ENCODE measurements at places on chromosomes 4 and X.

DNA sequence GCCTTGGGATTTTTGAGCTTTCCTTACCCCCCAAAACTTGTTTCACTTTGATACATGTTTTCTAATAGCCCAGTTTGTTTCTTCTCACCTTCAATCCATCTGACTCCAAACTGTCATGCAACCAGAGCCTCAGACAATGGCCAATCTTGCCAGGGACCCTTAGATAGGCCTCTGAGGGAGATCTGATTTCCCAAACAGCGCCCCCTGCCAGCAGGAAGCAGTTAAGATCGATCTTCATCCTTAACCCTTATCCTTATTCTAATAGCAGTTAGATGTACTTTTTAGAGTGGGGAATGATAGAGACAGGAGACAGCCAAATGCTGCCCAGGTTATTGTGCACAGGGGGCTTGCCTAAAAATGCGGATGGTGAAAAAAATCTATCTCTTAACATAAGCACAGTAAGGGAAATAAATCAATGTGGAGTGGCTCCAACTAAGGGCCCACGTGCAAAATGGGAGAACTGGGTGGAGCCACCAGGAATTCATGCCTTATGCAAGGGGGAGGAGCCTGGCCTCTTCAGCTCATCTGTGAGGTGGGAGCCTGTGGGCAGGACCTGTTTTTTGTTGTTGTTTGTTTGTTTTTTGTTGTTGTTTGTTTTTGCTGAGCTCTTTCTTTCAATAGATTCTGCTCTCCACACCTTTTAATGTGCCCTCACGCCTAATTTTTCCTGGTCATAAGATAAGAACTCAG, 833.6 kb upstream of the AGA start:
- DNase-seq = no peak

DNA sequence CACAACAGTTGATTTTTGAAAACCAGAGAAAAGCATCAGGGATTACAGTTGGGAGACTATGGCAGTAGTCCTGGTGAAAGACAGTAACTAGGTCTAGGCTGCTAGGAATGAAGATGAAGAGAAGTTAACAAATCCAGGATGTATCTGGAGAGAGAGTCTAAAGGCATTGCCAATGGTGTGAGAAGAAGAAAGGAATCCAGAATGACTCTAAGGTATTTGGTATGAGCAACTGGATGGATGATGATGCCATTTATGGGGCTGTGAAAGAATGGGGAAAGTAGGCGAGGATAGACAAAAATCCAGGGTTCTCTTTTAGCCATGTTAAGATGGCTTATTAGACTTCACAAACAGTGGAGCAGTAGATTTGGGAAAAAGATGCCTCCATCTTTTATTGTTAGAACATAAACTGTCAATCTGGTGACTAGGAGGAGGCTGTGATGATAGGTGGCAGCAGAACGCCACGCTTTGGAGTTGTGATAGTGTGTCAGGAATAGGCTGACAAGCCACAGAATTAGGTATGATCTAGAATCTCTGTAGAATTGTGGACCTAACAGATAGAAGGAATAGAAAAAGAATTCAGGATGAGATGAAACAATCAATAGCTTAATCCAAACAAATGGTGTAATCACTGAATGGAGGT, 27.3 kb upstream of the JADE1 start:
- peak; percentile 6 for DNase-seq

- no peak for DNase-seq
Measured at GRCh38 chr4:74327762-74328161, 19.5 kb downstream of the EPGN start.

DNA sequence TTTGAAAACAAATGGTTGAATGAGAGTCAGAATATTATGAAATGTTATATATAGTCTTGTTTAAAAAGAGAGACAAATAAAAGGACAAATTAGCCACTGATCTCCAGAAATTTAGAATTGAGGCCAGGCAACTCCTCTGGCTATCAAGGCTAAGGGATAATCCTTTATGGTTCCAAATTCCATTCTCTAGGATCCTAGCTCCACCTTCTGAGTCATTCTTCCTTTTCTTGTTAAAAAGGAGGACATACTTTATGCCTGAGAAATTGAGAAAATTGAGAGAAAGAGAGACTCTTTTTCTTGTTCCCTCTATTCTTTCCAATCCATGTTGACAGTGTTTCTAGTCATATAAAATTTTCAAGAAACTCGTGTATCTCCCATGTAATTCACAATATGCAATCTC, 1299.5 kb downstream of the FSTL5 start:
- DNase-seq = no peak

GRCh38 chrX:136495043-136495442, 2.3 kb upstream of the HTATSF1 start:
- no peak for DNase-seq

- DNase-seq = no peak
Measured at GRCh38 chr4:3349116-3349515, 56.3 kb downstream of the RGS12 start.

- no peak for DNase-seq
Measured at GRCh38 chr4:184824081-184824775, 1.5 kb downstream of the ACSL1 start.

- no peak for DNase-seq
Measured at GRCh38 chrX:117701050-117701449, 415.6 kb downstream of the KLHL13 start.

DNA sequence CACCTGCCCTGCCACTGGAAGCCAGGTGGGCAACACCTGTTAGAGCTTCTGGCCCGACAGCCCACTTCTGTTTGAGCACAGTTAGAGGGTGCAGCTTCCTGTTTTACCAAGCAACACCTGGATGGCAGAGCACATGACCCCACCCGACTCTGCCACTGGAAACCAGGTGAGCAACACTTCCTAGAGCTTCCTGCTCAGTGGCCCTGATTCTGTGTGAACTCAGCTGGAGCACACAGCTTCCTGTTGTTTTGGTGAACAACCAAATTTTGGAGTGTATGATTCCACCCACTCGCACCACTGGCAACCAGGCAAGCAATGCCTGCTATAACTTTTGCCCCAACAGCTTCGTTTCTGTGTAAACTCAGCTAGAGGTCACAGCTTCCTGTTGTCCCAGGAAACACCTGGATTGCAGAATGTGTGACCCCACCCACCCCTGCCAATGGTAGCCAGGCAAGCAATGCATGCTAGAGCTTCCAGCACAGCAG, 163.8 kb upstream of the KLF8 start:
- DNase-seq = no peak

- no peak for DNase-seq
Measured at GRCh38 chr4:186622788-186623464, 67.6 kb upstream of the MTNR1A start.

GRCh38 chrX:103376118-103376978, at the start of gene BEX3:
BEX3 (plus strand) TSS chrX:103376538; CDS start chrX:103377522, 984 bp downstream.
- no peak for DNase-seq

DNA sequence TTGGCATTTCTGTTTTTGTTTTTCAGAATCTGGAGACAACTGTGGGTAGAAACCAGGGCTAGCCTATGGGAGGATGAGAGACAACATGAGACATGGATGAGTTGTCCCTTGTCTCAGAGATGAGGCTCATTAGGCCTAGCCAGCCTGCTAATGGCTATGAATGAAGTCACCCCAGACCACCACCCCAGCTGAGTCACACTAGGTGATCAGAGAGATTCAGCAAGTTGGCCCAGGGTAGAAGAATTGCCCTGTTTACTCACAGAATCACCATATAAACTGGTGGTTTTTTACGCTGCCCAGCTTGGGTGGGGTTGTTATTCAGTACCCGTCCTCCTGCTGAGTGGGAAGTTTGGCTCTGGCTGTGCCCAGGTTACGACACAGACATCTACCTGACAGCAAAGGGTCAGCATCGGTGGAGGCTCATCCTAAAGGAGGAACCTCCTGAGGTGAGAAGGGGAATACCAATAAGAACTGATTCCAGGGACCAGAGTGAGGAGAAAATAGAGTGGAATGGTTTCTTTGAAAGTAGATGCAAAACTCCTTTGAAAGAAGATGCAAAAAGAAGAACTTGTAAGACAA, 17.2 kb upstream of the ARSJ start:
- DNase-seq = no peak

DNA sequence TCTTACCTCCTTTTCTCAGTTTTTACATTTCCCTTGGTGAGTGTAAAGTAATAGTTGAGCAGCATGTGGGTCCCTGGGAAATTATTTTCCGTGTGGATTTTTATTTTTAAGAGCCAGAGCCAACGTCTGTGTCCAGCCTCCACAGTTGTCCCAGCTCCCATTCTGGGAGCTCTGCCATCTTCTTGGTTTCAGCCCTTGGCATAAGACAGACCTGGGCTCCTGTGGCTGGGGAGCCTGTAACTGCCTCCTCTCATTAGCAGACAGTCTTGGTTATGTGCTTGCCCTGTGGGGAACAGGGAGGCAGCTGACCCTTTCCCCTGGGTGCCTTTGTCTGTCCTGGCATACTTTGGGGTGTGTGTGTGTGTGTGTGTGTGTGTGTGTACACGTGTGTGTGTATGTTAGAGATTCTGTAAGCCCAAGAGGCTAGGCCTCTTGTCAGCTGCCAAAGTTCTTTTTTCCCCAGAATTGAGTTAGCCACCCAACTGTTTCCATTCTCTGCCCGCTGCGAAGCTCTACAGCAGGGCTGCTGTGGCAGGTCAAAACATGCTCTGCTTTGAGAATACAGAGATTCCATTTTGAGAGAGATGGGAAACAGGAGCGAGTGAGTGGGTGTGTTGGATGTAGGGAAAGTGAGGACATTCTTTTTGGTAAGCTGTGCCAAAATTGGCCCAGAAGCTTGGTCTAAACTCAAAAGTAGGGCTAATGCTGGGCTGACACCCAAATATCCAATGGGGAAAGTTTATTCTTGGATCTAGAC, 140.7 kb downstream of the TMEM164 start:
- DNase-seq = no peak

DNA sequence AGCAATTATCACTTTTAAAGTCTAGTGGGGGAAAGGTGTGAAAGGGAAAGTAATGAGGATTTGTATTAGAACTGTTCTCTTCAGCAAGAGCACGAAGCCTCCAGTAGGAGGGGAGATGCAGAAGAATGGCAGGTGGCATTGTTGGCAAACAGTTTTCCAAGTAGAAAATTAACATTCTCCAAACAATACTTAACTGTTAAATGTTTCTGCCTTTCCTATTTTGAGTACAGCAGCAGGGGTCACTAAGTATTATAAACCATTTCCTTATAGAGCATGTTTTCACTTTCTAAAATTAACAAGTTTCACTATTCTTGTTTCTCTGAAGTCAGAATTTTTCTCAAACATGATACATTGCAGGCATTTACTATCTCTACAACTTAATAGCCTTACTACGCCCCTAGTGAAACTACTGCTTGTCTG, 58.7 kb downstream of the LEF1 start:
- DNase-seq = no peak

GRCh38 chr4:71584585-71584984, 199.3 kb downstream of the GC start:
- DNase-seq = no peak

DNA sequence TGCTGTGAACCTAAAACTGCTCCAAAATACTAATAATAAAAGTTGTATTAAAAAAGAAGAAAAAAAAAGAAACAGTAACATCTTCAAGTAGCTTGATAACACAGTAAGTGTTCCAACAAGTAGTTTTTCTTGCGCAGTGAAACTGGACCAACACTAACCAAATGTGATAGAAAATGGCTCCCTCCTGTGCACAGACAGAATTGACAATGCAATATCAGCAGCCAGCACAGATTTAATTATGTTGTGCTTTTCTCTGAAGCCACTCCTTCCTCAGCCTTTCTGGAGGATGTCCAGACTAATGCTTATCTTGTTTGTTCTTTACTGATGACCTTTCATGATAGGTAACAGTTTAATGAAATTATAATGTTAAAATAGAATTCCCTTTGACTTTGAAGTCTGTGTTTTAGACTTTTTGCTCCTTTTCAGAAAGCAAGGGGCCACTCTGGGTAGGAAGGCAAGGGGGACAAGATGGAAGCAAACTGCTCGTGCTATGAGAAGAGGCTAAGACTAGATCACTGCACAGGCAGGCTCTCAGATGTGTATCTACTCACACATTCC, 147.1 kb upstream of the RPL34 start:
- DNase-seq = no peak

DNA sequence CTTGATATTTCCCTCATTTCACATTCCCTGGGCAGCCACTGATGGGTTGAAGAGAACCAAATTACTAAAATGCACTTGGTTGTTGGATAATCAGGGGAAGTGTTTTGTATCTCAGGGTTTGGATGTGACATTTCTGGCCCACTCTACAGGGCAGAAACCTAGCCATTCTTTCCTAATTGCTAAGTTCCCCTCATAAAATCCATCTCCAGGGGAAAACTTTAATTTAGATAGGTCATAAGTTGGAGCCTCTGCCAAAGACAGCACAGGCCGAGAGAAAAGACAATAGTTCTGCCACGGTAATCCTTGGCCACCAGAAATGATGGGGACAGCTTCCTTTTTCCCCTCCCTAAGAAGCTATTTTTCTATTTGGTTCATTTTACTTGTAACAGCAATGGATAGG, 192.7 kb upstream of the C1QTNF7 start:
- DNase-seq = no peak

DNA sequence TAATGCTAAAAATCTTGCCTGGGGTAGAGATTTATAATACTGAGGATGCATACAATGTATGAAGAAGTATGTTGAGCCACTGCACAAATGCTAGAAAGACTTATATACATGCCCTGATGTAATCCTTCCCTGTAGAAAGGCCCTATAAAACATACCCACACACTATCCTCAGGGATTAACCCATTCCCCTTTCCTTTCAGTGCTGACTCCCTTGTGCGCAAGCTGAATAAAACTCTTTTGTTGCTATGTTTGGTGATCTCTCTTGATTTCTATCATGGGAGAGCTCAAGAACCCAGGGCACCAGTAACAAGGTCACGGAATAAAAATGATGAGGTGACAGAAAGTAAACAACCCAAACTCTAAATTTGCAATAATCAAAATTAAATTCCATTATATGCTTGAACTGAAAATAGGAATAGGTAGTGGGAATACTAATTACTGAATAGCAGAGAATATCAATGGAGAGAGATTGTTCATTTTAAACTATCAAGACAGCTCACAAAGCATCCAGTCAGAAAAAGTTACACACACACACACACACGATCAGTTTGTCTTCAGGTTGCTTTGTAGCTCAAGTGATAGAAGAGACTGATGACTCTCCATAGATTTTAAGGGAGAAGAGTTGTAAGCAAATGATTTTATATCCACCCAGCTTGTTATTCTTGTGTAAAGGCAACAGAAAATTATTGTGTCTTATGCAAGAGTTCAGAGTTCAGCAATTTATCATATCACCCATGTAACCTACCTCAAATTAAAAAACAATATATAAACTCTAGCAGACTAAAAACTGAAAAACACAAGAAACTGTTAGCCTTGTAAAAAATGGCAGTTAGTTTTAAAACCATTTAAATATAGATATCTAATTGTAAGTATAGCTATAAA, 14.8 kb downstream of the TIGD2 start:
- DNase-seq = no peak

- DNase-seq = no peak
Measured at GRCh38 chrX:10854594-10854993, 234.2 kb upstream of the MID1 start.

- no peak for DNase-seq
Measured at GRCh38 chr4:3705236-3705987, 60.8 kb upstream of the ADRA2C start.

DNA sequence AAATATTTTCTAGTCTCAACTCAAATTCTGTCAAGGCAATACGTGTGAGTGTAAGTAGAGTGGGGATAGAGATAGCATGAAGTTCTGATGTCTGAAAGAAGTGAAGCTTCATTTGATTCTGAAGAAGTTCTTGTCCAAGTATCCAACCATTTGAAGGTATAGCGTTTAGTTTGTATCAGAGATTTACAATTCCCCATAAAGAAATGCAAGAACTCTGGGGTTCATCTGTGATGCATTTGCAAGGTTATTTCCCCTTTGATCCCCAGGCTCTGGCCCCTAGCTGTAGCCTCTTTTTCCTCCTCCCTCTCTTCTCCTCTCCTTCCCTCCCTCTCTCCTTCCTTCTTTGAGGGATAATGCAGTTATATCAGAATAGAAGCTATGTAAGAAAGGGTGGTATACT, 7.8 kb downstream of the FGA start:
- DNase-seq = no peak

All from stimulated activated CD4-positive, alpha-beta T cell treated with anti-CD3 and anti-CD28 coated beads, TNF-alpha, amount 100 ng/mL, for 48 hours (primary cell).